ENCODE measurements at places on chromosomes 13 and 19.

GRCh38 chr13:24050796-24051715 is 109.5 kb upstream of the SPATA13 start:
- DNase-seq = no peak

GRCh38 chr13:53638040-53638439 is 609.4 kb downstream of the OLFM4 start:
- DNase-seq = no peak

- DNase-seq = peak; percentile 12
These were observed 474 bp upstream of the IFT88 start for GRCh38 chr13:20566468-20566897.

- no peak for DNase-seq
These were observed 121.8 kb downstream of the AKAP11 start for GRCh38 chr13:42393573-42394360.

DNA sequence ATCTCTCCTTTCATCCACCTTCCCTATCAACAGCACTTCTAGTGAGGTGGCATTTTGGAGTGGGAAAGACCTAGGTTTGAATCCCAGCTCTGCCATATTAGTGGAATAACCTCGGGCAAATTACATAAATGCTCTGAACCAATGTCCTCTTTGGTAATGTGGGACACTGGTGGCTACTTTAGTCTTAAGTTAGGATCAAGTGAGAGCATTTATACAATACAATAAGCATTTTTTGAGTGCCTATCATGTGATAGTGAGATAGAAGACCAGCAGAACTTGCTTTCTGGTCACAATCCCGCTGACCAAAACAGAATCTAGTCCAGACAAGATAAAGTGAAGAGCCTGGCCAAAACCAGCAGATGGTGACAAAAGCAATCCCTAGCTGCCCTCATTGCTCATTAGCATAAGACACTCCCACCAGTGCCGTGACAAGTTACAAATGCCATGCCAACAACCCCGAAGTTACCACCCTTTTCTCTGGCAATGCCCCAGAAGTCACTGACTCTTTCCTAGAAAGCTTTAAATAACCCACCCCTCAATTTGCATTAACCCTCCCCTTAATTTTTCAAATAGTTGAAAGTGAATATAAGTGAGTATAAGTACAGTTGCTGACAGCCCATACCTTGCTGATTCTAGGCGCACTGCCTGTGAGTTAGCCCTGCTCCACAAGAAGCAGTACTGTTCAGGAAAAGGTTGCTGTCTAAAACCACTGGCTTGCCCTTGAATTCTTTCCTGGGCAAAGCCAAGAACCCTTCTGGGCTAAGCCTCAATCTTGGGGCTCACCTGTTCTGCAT is 28.9 kb upstream of the KPNA3 start:
- no peak for DNase-seq

- DNase-seq = no peak
These were observed 30.3 kb upstream of the SEMA6B start for GRCh38 chr19:4589579-4590410.

DNA sequence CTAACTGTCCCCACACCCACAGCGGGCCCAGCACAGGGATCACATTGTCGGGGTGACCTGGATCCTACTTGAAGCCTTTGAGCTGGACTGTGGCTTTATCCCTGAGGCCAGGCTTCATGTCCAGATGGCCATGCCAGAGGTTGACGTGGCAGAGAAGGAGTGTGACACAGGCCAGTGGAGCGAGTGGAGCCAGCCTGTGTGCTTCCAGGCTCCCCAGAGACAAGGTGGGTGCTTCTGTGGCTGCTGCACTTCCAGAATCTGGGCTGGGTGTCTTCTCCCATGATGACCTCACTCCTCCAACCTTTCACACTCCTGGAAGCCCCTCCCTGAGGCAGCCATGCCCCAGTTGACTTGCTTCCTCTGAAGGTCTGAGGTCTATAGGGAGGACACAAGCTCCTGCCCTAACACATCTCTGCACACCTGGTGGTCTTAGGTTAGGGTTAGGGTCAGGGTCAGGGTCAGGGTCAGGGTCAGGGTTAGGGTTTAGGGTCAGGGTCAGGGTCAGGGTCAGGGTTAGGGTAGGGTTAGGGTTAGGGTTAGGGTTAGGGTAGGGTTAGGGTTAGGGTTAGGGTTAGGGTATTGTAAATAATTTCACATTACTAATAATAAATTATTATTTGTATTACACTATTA is 13.1 kb upstream of the MZF1 start:
- no peak for DNase-seq

GRCh38 chr19:47891923-47892666 is 6.0 kb upstream of the SULT2A1 start:
- no peak for DNase-seq

DNA sequence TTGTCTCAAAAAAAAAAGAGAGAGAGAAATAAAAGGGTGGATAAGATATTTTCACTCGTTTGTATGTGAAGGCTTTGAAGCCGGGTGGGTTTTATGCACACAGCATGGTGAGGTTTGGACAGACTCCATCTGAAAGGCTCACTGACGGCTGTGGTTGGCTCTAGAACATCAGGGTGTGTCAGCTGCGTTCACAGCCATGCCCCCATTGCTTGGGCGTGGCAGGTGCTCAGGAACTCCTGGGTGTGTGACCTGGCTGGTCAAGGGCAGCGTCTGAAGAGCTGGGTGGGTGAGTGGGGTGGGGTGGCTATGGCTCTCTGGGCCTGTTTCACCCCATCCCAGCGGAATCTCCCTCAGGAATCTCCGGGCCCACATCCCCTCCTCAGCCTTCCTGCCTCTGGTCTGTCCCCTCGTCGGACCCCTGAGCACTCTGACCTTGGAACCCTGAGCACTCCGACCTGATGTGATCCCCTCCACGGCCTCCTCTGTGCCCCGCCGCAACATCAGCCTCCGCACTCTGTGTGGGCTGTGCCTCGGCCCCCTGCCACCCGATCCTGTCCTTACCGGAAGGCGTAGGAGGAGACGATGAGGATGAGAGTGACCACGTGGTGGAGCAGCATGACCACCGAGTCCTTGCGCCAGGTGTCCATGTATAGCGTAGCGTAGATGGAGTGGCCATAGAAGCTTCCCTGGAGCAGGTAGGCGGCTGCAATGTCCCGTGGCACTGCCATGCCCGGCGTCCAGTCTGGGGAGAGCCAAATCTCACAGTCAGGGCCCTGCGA is 12.2 kb downstream of the CERS1 start:
- no peak for DNase-seq

- no peak for DNase-seq
These were observed 2.7 kb downstream of the NAA16 start for GRCh38 chr13:41313659-41314197.

GRCh38 chr13:97279913-97280312 is 57.8 kb downstream of the MBNL2 start:
- DNase-seq = no peak

- no peak for DNase-seq
These were observed 198.3 kb downstream of the NBEA start for GRCh38 chr13:35140321-35140720.

- DNase-seq = no peak
These were observed 68.3 kb upstream of the UBAC2 start for GRCh38 chr13:99132295-99132835.

DNA sequence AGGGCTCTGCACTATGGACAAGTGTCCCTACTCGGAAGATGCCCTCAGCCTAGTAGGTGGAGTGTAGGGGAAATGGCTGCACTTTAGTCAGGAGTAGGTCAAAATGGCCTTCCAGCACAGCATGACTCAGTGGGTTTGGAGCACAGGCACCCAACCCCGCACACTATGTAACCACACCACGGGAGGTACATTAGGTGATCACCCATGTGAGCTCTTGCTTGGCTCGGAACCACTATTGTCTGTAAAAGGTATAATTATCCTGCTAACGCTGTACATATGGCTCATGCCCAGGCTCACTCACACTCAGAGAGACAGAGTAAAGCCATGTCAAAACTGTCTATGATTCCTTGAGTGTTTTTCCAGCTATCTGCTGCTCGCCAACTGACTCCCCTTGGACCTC is 156.9 kb upstream of the DACH1 start:
- DNase-seq = no peak

GRCh38 chr13:51966186-51966585 is 45.1 kb downstream of the ATP7B start:
- DNase-seq = no peak

DNA sequence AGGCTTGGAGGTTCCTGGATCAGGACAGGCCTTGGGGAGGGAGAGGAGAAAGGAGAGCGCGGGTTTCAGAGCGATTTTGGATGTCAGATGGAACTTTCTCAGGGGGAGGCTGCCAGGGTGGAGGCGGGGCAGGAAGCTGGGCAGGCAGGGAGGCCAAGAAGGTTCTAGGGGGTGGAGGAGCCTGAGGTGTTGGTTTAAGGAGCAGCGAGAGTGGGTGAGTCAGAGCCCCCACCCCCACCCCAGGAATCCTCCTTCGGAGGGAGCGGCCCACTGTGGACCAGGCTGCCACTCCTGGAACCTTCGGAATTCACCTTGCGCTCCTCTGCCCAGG is 15.9 kb upstream of the NOP53 start:
- peak; percentile 79 for DNase-seq

Data from HS-27A (cell line).